ENCODE measurements at places on chromosomes 2 and 18. TPM values are rescaled to one million over a fixed set of nuclear protein-coding genes. Genes with fewer than 3 reads are reported as not detected.

OST4 gene
- 187 TPM for polyA plus RNA-seq

- H3K4me3 ChIP-seq: peak overlapping the region; percentile 78
- H3K27me3 ChIP-seq: no peaks in the 10 kb centered on the region
- peak; percentile 75 for DNase-seq
- H3K4me1 ChIP-seq: peaks cover 59% of the 10 kb centered on the region
Measured at GRCh38 chr2:85578243-85579180, 1.1 kb downstream of the VAMP8 start.

GRCh38 chr2:136049991-136050920, 64.8 kb upstream of the DARS1 start:
- H3K4me3 ChIP-seq: no peak overlapping the region
- H3K27ac ChIP-seq: peak overlapping the region; percentile 70
- DNase-seq: peak; percentile 43
- H3K36me3 ChIP-seq: no peaks in the 10 kb centered on the region

DNA sequence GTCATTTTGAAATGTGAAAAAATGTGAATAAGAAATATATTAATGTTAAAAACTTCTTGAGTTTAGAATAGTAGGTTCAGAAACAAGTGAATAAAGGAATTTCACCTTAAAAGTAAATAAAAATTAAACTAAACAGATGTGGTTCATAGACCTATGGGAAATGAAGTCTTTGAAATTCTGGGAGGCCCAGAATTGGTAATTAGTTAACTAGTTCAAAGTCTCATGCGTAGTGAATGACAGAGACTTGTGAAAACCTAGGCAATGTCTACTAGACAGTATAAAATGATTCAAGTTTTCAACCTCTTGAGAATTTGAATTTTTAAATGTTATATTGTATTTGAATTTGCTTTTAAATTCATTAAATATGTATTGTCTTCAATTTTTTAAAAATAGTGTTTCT, 32.6 kb upstream of the AAK1 start:
- H3K27me3 ChIP-seq: no peaks in the 10 kb centered on the region
- H3K27ac ChIP-seq: no peak overlapping the region
- no peak for DNase-seq
- no peak overlapping the region for H3K4me3 ChIP-seq
- peaks cover 21% of the 10 kb centered on the region for H3K4me1 ChIP-seq
- H3K36me3 ChIP-seq: no peaks in the 10 kb centered on the region

DNA sequence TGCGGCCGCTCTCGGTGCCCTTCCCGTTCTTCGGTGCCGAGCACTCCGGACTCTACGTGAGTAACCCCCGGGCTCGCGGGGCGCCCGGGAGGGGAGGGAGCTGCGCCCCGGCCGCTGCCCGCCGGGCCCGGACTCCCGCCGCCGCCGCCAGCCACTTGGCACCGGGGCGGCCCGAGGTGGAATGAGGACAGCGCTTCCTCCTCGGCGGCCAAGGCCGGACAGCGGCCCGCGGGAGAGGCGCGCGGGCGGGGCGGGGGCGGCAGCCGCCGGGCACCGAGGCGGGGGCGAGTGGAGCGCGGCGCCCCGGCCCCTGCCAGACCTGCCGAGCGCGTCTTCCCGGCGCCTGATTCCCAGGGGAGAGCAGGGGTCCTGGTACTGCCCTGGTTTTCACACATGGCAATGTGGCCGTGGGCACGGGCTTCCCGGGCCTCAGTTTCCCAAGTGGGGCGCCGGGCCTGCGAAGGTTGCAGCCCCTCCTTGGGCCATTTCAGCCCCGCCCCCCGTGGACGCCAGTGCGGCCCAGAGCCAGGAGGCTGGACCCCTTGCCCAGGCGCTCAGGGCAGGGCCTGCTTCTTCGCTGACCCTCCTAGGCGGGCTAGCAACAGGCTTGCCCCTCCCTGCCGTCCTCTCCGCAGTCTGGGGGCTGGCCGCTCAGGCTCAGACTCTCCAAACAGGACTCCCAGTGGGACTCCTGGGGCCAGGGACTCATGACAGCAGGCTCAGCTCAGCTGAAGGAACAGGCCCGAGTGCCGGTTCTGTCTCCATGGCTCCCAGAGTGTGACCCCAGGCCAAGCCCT, 775 bp downstream of the SNED1 start:
- H3K27me3 ChIP-seq: peaks cover 4% of the 10 kb centered on the region
- no peaks in the 10 kb centered on the region for H3K36me3 ChIP-seq
- H3K4me1 ChIP-seq: peaks cover 10% of the 10 kb centered on the region
- peak; percentile 11 for DNase-seq
